NCI-H524 treated with DMSO at 0.1 percent for 48 hours (cell line): ENCODE measurements at places on chromosomes 11 and 22.
A peak's percentile ranks its signal among the peaks of the same experiment; 100 is the strongest.

DNA sequence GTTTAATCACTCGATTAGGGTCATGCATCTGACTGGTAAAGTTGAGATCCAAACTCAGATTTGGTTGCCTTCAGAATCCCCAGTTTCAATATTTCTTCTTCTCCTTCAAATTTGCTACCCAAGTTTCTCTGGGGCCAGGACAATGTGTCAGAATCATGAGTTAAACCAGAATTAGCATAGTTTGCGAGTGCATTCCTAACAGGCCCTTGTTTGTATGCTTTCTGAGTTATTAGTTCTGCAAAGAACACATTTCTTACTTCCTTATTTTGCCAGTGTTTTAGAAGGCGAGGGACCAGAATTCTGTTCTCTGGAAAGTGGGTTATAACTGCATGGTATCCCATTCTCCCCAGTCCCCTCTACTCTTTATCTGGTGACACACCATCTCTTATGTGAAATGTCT is 112.0 kb downstream of the ARL14EP start:
- no peak for DNase-seq

- DNase-seq, result no peak
Observed at GRCh38 chr11:126929179-126930061, 71.2 kb downstream of the KIRREL3 start.

- no peak for DNase-seq
Observed at GRCh38 chr22:26033071-26033470, 136.2 kb upstream of the SEZ6L start.

DNA sequence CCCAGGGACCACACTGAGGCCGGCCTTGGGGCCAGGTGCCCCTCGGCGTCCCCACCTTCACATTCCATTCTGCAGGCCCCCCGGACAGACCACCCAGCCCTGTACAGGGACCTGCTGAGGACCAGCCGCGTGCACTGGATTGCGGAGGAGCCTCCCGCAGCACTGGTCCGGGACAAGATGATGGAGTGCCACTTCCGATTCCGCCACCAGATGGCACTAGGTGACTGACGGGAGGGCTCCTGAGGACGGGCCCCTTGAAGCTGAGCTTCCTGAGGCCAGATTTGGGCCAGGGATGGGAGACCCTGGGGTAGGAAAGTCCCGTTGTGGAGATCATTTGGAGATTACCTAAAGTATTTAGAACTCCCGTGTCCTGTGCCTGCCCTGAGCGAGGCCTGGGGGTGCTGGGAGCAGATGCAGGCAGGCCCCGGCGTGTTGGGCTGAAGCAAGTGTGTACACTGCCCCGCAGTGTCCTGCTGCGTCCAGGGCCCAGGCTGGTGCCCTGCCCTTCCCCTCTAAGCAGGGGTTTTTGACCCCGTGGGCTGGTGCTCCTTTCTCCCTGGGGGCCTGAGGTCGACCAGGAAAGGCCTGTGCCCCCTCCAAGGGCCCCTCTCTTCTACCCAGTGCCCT is 20.0 kb downstream of the TRMU start:
- no peak for DNase-seq

DNA sequence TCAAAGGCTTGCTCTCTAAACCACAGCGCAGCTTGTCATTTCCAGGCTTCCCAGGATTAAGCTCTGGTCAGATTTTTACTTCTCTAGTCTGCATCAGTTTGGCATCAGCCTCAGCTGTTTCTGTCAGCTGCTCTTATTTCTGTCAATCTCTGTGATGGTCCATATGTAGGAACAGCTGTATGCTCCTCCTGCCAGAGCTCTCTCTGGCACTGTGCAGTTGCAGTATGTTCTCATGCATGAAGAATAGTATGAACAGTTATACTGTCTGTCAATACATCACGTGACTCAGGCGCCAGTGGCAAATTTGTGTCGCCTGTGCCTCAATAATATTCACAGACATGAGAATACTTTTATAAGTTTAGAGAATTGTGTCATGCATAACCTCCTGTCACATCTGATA is 6.7 kb downstream of the OR6M1 start:
- peak; percentile 95 for DNase-seq

DNA sequence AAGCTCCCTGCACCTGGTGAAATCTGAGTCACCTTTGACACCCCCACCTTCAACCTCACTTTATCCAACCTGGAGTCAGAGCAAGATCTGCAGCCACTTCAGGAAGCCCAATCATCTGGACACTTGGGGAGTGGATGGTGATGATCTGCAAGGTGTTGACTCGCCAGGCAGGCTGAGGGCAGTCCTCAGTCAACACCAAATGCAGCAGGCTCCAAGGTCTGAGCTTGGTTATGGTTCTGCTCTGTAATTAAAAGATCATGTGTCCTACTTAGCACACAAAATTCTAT is 446.9 kb downstream of the BRD1 start:
- DNase-seq, result no peak

DNA sequence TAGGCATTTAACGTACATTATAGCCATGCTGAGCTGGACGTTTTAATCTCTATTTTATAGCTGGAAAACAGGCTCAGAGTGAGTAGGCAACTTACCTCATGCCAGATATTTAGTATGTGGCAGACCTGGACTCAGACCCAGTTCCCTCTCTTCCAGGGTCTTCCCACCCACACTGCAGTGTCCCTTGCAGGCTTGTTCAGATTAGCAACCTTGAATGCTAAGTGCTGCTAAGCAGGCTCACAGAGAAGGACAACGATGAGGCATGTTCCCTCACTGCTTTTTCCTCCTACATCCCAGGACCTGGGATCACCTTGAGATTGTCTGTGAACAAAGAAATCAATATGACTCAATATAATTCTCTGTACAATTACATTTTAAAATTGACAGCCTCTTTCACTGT is 65.6 kb downstream of the NCAM1 start:
- DNase-seq, result no peak

DNA sequence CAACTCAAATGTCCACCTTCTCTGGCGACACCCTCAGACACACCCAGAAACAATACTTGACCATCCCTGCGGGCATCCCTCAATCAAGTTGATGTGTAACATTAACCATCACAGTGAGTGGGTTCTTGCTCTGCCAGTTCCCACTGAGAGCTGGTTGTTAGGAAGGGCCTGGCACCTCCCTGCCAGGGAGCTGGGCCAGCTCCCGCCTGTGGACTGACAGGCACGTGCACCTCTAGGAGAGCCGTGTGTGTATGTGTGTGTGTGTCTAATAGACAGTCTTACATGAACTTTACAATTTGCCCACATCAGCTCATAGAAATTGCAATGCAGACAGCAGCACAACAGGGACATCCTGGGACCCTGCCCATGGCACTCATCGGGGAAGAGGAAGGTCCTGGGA is 298.7 kb downstream of the SHANK2 start:
- DNase-seq, result no peak

DNA sequence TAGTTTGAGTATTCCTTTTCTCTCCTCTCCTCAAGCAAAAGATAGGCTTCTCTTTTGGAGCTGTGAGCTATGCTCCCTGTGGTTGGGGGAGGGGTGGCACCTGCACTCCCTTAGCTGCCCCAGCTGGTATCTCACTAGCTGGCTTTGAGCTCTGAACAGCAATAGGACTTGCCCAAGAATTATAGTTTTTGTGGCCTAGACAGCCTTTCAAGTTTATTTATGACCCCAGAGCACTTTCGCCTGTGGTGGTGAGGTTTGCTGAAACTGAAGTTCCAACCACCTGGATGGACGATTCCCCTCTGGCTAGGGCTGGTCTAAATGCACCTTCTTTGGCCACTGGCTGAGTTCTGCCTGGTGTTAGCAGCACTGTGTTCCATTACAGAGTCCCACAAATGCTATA is 37.1 kb upstream of the SLC37A2 start:
- no peak for DNase-seq

- no peak for DNase-seq
Observed at GRCh38 chr11:124669193-124669592, 4.3 kb downstream of the SIAE start.

- DNase-seq, result no peak
Observed at GRCh38 chr11:120598517-120599257, 87.1 kb downstream of the GRIK4 start.

- DNase-seq, result no peak
Observed at GRCh38 chr11:94494126-94494680, 419 bp downstream of the ANKRD49 start.

DNA sequence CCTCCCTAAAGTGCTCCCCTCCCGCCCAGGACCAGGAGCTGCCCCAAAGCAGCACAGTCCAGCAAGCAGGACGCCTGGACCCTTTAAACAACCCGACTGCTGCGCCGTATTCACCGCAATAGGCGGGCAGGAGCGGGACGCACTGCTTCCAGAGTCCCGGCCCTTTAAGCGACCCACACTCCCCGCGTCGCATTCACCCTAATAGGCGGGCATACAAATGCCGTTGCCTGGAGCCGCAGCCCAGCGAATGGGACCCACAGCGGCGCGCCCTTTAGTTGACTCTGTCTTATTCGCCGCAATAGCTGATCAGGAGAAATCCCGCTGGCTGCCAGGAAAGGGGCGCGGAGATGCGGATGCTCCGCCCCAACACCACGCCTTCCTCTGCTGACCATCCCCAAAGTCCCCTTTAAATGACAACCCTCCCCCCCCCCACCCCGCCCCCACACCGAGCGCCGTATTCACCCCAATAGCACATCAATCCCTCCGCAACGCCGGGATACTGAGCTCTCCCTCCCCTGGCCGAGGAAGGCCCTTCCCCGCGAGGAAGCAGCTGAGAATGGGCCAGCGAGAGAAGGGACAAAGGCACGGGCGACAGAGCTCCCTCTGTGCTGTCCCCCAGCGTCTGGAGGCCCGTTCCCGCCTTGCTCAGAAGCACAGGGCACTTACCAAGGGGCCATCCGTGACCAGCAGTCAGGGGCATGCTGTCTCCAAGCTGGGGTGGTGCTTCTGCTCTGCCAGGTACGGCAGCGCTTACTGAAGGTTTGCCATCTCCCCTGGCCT is 4.7 kb downstream of the OSBPL5 start:
- DNase-seq, result peak; percentile 19

GRCh38 chr11:37718431-37718999 is 1120.5 kb upstream of the RAG2 start:
- no peak for DNase-seq

GRCh38 chr22:38924347-38924952 is 33.0 kb upstream of the APOBEC3A start:
- DNase-seq, result no peak

GRCh38 chr11:69906453-69906907 is 87.3 kb upstream of the FGF3 start:
- no peak for DNase-seq

- DNase-seq, result no peak
Observed at GRCh38 chr11:71555508-71555907, 7.3 kb downstream of the KRTAP5-9 start.

DNA sequence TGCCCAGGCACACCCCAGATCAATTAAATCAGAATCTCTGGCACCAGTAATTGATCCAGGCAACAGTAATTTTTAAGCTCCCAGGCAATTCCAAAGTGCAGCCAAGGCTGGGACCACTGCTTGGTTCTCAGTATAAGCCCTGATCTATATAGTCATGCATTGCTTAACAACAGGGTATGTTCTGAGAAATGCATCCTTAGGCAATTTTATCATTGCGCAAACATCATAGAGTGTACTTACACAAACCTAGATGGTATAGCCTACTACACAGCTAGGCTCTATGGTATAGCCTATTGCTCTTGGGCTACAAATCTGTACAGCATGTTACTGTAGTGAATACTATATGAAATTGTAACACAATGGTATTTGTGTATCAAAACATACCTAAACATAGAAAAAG is 651 bp upstream of the C11orf42 start:
- no peak for DNase-seq

DNA sequence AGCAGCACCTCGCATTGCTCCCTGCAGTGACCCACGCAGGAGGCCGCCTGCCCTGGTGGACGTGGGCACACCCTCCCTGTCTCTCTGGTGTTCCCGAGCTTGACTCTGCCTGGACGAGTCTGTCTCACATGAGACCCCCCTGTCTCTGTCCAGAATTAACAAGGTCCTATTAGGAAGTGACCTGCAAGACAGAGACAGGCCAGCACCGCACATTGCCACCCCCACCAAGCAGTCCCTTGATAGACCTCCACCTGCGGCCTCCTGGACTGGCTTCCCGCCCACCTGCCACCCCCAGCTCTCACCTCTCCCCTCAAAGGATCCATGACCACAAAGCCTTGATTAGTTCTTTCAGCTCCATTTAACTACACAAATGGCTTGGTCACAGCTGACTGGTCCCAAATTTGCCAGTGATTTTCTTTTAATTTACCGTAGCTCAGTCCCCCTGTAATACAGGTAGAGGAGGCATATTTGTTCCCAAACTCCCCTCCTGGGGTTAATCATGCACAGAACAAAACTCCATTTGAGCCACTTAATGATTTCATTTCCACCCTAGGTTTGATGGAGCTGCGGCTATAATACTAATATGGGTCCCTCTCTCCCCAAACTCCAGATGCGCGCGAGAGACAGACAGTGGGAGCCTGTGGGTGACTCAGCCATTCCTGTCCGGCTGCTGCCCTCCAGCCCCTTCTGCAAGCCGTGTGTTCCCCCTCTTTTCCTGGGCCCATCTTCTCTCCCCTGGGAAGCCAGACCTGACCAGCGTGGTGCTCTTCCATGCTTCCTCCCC is 11.2 kb downstream of the SPATA19 start:
- DNase-seq, result no peak

GRCh38 chr11:83721263-83721662 is 435.1 kb upstream of the CCDC90B start:
- DNase-seq, result no peak

GRCh38 chr22:39497429-39497828 is 4.7 kb upstream of the MIEF1 start:
- DNase-seq, result no peak

GRCh38 chr11:14065681-14066080 is 103.2 kb downstream of the SPON1 start:
- DNase-seq, result no peak

DNA sequence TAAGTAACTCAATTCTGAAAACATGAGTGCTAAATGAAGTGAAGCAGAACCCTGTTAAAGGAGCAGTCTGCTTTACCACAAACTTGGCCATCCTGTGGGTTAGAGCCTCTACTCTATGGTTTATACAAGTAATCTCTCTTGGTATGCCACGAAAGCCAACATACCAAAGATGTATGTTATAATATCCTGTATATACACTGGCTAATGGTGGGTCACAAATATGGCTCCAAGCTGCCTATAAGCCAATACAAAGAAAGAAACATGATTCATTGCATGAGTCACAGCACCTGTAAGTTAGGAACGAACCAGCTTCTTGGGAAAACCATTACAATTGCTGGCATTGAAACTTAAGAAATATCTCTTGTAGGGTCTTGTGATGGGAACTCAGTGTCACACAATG is 16.1 kb downstream of the XRRA1 start:
- no peak for DNase-seq

DNA sequence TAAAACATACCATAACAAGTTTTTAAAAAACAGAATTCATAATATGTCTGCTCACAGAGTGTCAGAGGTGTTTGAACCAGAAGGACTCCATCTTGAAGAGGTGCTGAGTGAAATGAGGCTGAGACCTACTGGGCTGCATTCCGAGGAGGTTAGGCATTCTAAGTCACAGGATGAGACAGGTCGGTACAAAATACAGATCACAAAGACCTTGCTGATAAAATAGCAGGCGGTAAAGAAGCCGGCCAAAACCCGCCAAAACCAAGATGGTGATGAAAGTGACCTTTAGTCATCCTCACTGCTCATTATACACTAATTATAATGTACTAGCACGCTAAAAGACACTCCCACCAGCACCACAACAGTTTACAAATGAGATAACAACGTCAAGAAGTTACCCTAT is 116.4 kb downstream of the ARHGAP32 start:
- no peak for DNase-seq
